Activated CD4-positive, alpha-beta T cell treated with anti-CD3 and anti-CD28 coated beads, Interleukin-2, amount 50 U/mL, for 4 hours (primary cell): ENCODE measurements at places on chromosomes 6 and 20.

DNA sequence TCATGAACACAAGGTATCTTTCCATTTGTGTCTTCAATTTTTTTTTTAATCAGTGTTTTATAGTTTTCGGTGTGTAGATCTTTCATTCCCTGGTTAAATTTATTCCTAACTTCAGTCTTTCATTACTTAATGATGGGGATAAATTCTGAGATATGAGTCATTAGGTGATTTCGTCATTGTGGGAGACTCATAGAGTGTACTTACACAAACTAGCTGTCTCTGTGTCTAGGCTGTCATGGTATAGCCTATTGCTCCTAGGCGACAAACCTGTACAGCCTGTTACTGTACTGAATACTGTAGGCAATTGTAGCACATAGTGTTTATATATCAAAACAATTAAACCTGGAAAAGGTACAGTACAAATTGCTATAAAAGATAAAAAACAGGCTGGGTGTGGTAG lies 42.1 kb downstream of the SMAP1 start:
- DNase-seq: no peak

GRCh38 chr20:5128886-5129285 lies 2.1 kb downstream of the CDS2 start:
- no peak for DNase-seq

DNA sequence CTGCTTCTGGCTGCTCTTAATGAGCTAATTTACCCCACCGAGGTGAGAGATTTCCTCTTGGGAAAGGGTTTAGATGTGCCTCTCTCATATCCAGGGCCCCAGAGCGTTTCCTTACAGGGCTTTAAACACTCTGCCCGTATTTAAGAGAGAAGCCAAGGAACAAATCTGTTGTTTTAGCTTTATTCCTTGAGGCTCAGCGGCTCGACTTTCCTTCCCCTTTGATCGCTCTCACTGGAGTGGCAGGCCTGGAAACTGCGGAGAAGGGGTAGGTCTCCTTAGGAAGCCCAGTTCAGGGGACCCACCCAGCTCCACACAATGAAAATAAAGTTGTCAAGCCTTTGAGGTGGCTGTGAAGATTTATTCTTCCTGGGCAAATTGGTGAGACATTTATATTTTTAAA lies 132.0 kb upstream of the JAG1 start:
- DNase-seq: no peak

- no peak for DNase-seq
Observed at GRCh38 chr6:123393331-123393730, 243.4 kb downstream of the TRDN start.

GRCh38 chr6:28683945-28684538 lies 158.4 kb downstream of the GPX5 start:
- no peak for DNase-seq

- no peak for DNase-seq
Observed at GRCh38 chr20:60752741-60753420, 499.2 kb upstream of the CDH4 start.

- no peak for DNase-seq
Observed at GRCh38 chr6:12047792-12048432, 35.8 kb downstream of the HIVEP1 start.

- no peak for DNase-seq
Observed at GRCh38 chr6:27957516-27957915, 475 bp downstream of the OR2B6 start.

GRCh38 chr20:9507544-9508239 lies 6.7 kb upstream of the LAMP5 start:
- DNase-seq: no peak

- DNase-seq: no peak
Observed at GRCh38 chr6:144335914-144336313, 50.8 kb downstream of the UTRN start.

DNA sequence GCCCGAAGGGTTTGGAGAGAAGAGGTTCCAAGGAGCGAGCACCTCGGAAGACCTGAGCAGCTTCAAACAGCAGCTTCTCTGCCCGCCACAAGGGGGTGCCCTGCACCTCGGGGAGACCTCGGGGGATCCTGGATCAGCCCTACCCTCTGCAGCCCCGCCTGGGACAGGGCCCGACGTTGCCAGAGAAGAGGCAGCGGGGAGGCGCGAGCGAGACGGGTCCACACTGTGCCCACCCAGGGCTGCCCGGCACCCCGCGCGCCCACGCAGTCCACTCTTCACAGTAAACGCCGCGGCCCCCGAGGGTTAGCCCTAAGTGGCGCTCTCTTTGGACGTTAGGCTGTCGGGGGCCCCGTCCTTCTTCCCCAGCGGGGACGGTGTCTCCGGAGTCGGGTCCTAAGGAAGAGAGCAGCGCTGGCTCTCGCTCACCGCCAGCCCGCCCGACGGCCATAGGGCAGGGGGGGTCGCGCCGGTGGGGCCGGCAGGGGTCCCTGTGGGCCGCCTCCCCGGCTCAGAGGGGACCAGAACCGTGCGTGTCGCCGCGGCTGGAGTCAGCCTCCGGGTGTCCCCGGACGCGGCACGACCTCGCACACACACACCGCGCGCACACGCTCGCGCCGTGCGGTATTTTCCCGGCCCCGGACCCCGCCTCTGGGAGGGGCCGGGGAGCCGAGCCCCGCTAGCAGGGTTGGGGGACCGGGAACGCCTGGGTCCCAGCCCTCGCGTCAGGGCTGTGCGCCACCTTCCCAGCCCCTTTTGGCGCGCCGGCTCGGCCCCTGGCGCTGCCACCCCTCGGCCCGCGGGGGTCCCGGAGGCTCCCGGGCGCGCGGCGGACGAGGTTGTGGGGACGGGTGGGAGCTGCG lies 929 bp downstream of the CDH22 start:
- DNase-seq: peak; percentile 63

GRCh38 chr20:24422091-24422760 lies 47.2 kb upstream of the SYNDIG1 start:
- DNase-seq: no peak

GRCh38 chr6:138503881-138504680 lies 4.8 kb upstream of the NHSL1 start:
- DNase-seq: no peak

DNA sequence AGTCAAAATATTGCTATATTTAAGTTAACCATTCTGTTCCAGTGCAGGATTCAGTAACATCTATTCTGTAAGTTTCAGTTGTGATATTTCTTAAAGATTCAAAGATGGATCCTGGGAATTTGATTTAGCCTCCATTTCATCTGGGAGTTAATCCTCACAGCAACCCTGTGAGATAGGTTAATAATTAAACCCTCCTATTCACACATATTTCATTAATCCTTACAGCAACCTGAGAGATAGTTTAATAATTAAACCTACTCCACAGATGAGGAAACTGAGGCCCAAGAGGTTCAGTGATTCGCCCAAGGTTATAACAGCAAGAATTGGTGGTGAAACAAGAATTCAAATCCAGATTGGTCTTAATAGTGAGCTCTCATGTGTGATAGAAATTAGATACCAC lies 10.9 kb upstream of the ZBTB2 start:
- DNase-seq: no peak

GRCh38 chr6:33985947-33986346 lies 159.9 kb downstream of the GRM4 start:
- no peak for DNase-seq

- DNase-seq: no peak
Observed at GRCh38 chr6:160258346-160259142, at the start of gene SLC22A2. Gene SLC22A2, minus strand, starts transcription at chr6:160258821. Its CDS starts 64 bp downstream, at chr6:160258757.

GRCh38 chr20:38126932-38127621 lies 38.0 kb downstream of the TGM2 start:
- no peak for DNase-seq

- no peak for DNase-seq
Observed at GRCh38 chr20:61135968-61136367, 116.1 kb upstream of the CDH4 start.

DNA sequence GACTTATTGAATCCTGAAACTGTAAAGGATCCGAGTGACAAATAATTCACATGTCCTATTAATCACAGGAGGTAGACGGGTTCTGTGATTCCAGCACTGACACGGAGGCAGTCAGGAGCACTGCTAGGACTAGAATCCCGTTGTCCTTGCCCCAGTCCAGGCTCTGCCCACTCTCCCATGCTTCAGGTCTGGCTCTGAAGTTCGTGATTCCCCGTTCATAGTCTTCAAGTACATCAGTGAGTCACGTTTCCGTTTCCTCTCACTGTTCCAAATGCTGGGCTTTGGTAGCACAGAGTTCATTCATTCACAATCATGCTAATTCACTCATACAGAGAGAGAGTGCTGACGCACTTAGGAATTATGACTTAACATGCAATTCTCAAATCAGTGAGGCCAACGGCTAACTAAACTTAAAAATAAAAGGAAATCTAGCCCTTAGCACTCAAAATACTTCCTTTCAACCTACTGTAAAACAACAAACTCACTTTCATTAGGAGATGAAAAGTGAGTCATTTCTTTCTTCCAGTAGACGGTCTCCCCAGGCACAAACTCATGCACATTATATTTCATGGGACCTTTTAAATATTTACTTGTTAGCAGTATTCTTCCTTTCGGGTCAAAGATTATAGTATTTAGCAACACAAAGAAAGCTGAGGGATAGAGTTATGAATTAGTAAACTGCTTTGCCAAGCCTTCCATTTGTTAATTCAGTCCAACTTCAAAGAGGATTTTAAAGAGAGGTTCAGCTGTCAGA lies 94.0 kb upstream of the NHSL1 start:
- peak; percentile 6 for DNase-seq

DNA sequence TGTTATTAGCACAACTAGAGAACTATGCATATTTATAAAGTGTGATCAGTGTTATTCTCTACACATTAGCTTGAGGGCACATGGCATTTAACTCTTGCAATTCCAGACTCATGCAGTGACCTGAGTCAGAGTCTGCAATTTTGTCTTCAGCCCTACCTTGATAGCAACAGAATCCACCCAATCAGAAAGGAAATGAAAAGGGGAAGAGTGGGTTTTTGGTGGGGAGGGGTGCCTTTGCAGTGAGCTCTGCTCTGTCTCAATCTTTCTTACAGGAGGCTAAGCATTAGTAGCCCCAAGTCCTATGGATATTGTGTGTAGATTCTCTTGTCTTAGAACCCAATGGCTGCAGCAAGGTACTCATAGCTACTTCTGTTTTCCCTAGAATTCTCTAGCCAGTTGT lies 489.2 kb downstream of the DHX35 start:
- no peak for DNase-seq

GRCh38 chr20:3431109-3431508 lies 23.6 kb upstream of the DNAAF9 start:
- DNase-seq: no peak

DNA sequence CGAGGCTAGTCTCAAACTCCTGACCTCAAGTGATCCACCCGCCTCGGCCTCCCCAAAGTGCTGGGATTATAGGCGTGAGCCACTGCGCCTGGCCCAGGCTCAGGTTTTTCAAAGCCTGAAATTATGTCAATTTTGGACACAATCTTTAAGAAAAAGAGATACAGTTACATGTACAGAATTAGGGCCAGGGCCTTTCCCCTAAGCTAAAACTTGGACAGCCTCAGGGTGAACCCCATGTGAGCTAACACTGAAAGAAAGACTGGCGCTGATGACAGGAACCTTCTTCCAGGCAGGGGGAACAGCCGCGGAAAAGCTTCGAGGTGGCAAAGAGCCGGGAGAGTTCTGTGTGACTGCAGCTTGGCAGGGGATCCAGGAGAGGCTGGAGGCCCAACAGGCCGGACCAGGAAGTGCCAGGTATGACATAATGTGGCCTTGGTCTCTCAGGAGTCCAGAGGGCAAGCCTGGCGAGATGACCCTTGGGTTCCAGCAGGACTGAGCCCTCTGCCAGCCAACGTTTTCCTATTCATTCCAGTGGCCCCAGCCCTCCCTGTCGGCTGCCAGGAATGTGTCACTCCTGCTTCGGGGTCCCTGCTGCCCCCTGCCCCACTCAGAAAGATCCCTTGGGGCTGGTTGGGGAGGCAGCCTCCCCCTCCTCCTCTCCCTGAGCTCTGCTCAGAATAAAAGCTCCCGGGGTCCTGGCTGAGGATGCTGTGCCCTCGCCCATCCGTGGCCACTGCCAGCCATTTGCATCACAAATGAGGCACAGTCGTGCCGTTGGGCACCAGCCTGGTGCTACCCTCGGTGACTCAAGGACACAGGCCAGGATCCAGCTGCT lies 37.3 kb downstream of the RBM38 start:
- DNase-seq: no peak
